Dorsolateral prefrontal cortex (tissue), 122 donors: ENCODE measurements at places on chromosomes 1 and 21.
A peak's percentile ranks its signal among the peaks of the same experiment; 100 is the strongest.

GRCh38 chr1:6370006-6370405 lies 23.6 kb downstream of the ACOT7 start:
- DNase-seq: no peak

GRCh38 chr21:41966872-41967621 lies 13.2 kb upstream of the C2CD2 start:
- no peak for DNase-seq

DNA sequence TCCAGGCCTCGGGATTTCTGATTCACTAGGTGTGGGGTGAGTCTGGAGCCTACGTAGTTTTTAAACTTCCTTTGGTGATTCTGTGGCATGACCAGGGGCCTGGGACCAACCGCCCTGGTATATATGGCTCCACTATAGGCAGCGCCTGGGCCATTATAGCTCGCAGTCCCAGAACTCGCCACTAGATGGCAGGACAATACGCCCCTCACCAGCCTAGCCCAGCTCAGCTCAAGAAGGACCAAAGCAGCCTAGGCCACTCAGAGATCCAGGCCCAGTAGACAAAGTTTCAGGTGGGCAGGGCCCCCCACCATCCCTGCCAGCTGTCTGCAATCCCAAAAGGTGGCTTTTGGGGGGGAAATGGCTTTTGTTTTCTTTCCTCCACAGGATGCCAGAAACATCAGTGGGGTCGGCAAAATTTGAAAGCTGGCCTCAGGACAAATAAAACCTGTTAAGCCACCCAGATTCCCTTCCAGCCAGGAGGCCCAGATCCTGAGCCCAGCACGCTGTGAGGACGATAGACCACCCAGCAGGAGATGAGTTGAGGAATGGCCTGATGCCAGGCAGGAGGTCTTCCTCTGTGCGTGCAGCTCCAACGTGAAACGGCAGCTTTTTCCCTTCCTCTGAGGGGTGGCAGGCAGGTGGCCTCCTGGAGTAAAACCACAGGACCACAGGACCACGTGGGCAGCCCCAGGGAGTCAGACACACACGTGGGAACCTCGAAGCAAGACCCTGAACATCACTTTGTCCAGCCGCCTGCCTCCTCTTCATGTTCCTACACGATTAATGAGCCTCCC lies 24.8 kb upstream of the TMEM51 start:
- peak; percentile 53 for DNase-seq

GRCh38 chr1:41364442-41365319 lies 3.4 kb downstream of the FOXO6 start:
- no peak for DNase-seq

- peak; percentile 48 for DNase-seq
Measured at GRCh38 chr1:155219592-155220031, 11.1 kb downstream of the MTX1 start.

- no peak for DNase-seq
Measured at GRCh38 chr1:197096137-197096536, 29.1 kb upstream of the F13B start.

GRCh38 chr1:208069317-208069716 lies 158.4 kb upstream of the CD34 start:
- DNase-seq: no peak

- DNase-seq: no peak
Measured at GRCh38 chr1:193674292-193674944, 488.0 kb upstream of the B3GALT2 start.

DNA sequence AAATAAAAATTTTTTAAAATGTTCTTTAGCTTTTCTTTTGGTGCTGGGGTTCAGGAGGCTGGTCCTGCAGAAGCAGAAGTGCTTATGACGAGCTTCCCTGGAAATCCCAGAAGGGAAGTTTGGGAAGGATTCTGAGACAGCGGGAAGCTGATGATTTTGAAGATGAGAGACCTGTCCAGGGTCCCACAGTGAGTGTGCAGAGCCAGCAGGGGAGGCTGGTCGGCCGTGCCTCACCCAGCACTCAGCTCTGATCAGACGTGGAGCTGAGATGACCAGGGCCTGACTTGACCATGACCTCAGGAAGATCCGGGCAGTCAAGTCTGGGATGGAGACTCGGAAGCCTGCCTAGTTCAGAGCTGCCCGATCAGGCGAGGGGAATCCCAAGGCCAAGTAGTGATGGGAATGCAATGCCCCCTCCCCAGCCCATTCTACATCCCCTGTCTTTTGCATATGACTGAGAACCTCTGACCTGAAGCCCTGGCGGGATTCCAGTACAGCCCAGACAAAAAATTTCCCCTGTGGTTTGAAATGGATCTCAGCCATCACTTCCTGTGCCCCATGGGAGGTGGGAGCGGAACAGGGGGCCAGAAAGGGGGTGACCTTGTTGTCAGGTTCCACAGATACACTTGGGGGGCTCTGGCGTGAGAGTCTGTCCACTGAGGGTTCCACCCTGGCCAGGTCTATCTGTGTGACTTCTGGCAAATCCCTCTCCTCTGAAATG lies 96.8 kb upstream of the RUNX3 start:
- no peak for DNase-seq

GRCh38 chr1:21725748-21726392 lies 56.7 kb upstream of the RAP1GAP start:
- DNase-seq: no peak

DNA sequence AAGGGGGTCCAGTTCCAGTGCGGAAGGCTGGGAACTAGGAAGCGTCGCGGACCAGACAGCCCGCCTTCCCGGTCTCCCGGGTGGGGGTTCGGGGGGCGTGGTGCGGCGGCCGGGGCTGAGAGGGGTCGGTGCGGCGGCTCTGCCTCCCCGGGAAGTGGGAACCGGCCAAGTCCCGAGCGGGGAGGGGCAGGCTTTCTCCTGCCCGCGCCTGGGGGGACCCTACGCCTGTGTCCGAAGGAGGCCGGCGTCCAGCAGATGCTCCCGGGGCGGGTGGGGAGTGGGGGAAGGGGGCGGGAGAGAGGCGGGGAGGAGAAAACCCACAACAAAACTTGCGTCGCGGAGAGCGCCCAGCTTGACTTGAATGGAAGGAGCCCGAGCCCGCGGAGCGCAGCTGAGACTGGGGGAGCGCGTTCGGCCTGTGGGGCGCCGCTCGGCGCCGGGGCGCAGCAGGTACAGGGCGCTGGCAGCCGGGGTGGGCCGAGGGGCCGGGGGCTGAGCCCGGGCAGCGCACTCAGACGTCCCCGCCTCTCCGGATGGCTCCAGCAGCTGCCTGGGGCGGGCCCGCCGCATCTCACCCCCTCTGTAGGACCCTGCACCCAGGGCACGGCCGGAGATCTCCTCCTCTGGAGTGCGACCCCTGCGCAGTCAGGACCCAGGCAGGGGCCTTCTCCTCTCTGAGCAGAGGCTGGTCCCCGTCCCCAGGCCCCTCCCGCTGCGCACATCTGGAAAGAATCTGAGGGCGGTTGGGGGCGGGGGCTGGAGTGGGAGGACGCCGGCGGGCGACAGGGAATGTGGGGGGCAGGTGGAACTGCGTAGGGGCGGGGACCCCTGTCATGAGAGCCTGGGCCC lies at the start of gene PODN:
Gene PODN (plus strand): TSS at position 355 of the 849 bp plus-strand sequence. CDS start 7,643 bp downstream, outside the sequence.
- peak; percentile 26 for DNase-seq

DNA sequence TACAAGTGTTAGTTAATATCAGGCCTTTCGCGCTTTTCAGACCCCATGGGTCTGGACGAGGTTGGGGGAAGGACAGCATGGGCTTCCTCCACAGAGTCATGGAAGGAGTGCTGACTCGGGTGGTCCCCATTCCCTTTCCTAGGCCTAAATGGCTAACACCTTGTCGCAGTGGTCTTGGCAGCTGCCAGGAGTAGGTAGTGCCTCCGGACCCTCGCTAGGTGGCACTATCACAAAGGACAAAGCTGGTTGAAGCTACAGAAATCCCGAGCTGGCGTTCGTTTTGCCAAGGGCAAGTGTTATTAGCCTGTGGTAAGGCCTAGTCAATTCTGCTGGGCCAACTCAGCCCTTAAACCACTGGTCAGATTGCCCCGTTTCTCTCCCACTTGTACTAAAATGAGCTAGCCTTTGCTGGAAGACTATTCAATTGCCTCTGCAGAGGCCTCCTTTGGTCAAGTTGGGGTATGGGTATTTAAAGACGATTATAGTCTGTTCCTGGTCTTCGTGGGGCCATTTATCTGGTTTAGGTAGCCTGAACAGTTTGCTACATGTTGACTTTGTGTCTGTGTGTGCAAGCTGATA lies 1.1 kb upstream of the UBE2Q1 start:
- peak; percentile 93 for DNase-seq

GRCh38 chr1:222867316-222867715 lies 52.5 kb downstream of the DISP1 start:
- DNase-seq: no peak

- DNase-seq: no peak
Measured at GRCh38 chr1:15674386-15675159, 9.5 kb upstream of the PLEKHM2 start.

DNA sequence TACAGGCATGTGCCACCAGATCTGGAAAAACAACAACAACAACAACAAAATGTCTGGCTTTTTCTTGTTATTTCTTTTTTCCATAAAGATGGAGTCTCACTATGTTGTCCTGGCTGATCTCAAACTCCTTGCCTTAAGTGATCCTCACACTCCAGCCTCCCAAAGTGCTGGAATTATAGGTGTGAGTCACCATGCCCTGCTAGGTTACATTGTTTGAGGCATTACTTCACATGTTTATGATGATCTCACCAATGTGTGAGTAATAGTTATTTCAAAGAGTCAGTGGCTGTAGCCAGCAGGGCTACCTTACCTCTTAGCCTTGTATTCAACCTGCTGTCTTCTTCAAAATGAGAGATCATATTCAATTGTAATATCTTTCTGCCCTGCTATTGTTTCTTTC lies 445.7 kb downstream of the AMY1C start:
- DNase-seq: no peak

DNA sequence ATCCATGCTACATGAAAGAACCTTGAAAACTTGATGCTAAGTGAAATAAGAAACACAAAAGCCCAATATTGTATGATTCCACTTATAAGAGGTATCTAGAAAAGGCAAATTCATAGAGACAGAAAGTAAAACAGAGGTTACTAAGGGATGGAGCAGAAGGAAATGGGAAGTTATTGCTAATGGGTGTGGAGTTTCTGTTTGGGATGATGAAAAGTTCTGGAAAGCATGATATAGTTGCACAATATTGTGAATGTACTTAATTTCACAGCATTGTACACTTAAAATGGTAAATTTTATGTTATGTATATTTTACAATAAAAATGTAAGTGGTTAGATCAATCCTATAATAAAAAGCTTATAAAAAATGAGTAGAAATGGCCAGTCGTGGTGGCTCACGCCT lies 1.6 kb upstream of the NECAP2 start:
- no peak for DNase-seq

- DNase-seq: no peak
Measured at GRCh38 chr1:86195281-86195680, 38.7 kb upstream of the COL24A1 start.

DNA sequence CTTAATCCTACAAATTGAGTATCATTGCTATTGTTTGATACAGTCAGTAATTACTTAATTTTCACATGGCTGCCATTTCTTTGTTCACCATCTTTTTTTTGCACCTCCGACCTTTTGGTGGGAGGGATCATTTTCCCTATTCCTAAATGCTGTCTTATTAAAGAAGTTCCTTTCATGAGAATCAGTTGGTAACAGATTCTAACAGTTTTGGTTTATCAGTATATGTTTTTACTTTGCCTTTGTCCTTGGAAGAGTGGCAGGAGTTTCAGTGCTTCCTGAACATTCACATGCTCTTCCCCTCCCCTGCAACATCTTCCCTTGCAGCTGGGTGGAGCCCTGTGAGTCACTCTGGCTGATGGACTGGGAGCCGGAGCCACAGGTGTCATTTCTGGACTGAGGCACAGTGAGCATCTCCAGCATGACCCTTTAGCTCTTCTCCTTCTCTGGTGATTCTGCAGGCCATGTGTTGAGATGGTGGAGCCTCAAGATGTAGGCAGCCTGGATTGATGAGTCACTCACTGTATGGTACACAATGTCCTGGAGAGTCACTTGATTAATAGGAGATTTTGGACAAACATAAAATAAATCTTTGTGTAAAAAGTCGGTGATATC lies 217.7 kb downstream of the URB2 start:
- no peak for DNase-seq

DNA sequence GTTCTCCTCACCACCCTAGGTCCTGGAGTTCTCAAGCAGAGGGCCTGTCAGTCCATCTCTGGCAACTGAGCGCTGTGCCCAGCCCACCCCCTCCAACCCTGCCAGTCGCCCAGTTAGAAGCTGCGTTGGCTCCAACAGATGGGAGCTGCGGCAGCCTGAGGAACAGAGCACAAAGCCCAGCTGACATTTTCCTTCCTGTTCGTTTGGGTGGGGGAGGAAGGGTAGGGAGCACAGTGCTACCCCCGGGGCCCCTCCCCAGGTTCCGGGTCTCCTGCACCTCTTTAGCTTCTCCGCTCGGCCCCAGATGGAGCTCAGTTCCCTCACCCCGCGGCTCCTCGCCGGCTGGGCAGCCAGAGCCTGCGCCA lies 1.4 kb downstream of the LRRN2 start:
- DNase-seq: no peak

DNA sequence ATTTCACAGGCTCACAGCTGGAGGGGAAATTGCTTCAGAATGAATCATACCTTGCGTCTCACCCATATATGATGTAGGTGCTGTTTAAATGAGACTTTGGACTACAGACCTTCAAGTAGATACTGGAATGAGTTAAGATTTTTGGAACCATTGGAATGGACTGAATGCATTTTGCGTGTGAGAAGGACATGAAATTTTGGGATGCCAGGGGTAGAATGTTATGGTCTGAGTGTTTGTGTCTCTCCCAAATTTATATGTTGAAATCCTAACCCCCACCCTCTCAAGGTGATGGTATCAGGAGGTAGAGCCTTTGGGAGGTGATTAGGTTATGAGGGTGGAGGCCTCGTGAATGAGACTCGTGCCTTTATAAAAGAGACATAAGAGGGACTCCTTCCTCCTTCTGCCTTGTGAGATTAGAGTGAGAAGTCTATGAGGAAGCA lies 41.4 kb downstream of the KCNK1 start:
- DNase-seq: no peak

- no peak for DNase-seq
Measured at GRCh38 chr1:6962996-6963911, 178.0 kb downstream of the CAMTA1 start.

DNA sequence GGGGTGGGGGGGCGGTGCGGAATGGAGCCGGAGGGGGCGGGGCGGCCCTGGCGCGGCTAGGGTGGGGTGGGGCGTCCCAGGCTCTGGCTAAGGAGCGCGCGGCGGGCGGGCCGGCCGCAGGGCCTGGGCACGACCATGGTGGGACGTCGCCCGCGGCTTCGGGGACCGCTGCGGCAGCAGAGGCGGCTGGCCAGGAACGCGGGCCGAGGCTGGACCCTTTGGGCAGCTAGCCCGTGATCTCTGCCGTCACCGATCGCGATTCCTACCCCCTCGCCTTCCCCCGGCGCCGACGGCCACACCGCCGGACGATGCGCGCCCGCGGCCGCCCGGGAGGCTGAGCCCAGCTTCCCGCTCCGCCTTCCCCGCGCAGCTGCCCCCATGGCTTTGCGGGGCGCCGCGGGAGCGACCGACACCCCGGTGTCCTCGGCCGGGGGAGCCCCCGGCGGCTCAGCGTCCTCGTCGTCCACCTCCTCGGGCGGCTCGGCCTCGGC lies at the start of gene MAP3K21:
Gene MAP3K21 (plus strand): TSS at position 74 of the 491 bp plus-strand sequence. CDS start 305 bp downstream, at position 379.
- DNase-seq: no peak

- DNase-seq: no peak
Measured at GRCh38 chr1:158290321-158290844, 660 bp downstream of the CD1C start.
